Frontal cortex (tissue), 4 donors: ENCODE measurements at places on chromosomes 16 and 17. TPM values are rescaled to one million over a fixed set of nuclear protein-coding genes. Genes with fewer than 3 reads are reported as not detected.

GPR139 gene
- total RNA-seq: 2.4 TPM

PRR11 gene
- 1.6 TPM for total RNA-seq

CCL11 gene
- not detected for total RNA-seq

TMEM220 gene
- total RNA-seq: 1.2 TPM

NRN1L gene
- total RNA-seq: not detected

CSF3 gene
- not detected for total RNA-seq

PIGW gene
- total RNA-seq: 3.3 TPM

KRT31 gene
- total RNA-seq: 1.2 TPM

HSPB9 gene
- total RNA-seq: under 0.01 TPM

ASIC2 gene
- total RNA-seq: 28.9 TPM

DHRS13 gene
- 28.9 TPM for total RNA-seq

TMC7 gene
- total RNA-seq: 3.3 TPM

CHRNB1 gene
- total RNA-seq: 16.7 TPM

OSGIN1 gene
- not detected for total RNA-seq

ZSWIM7 gene
- total RNA-seq: 19.6 TPM

RNF222 gene
- not detected for total RNA-seq

KPNA2 gene
- 39.5 TPM for total RNA-seq

TVP23A gene
- 17.5 TPM for total RNA-seq

PRSS53 gene
- 1.6 TPM for total RNA-seq

KRT24 gene
- not detected for total RNA-seq

TANC2 gene
- total RNA-seq: 124 TPM

DOC2A gene
- total RNA-seq: 11.8 TPM

TAC4 gene
- not detected for total RNA-seq

FNDC8 gene
- not detected for total RNA-seq

SAT2 gene
- 31.4 TPM for total RNA-seq

FGF11 gene
- total RNA-seq: 5.3 TPM

RNF112 gene
- total RNA-seq: 26.1 TPM

RPGRIP1L gene
- 24.1 TPM for total RNA-seq

HOXB6 gene
- total RNA-seq: not detected

TRAPPC1 gene
- total RNA-seq: 14.3 TPM

TLCD1 gene
- total RNA-seq: under 0.01 TPM

C1QTNF8 gene
- not detected for total RNA-seq

RDM1 gene
- total RNA-seq: 0.41 TPM

TBC1D3K gene
- total RNA-seq: not detected

SLC52A1 gene
- not detected for total RNA-seq

NEUROD2 gene
- total RNA-seq: 44.8 TPM

MYLK3 gene
- 0.41 TPM for total RNA-seq
